ENCODE measurements at places on chromosomes 6 and 20.
A peak's percentile ranks its signal among the peaks of the same experiment; 100 is the strongest.

DNA sequence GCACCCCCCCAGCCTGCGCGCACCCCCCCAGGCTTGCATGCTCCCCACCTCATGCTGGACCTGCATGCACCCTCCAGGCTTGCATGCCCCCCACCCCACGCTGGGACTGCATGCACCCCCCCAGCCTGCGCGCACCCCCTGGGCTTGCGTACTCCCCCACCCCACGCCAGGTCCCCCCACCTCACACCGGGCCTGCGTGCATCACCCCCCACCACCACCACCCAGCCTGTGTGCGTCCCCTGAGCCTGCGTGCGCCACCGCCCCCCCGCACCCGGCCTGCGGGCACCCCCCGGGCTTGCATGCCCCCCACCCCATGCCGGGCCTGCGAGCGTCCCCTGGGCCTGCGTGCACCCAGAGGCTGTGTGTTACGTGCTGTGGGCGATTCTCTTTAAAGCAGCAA lies 61.0 kb upstream of the SLCO4A1 start:
- DNase-seq, result no peak

DNA sequence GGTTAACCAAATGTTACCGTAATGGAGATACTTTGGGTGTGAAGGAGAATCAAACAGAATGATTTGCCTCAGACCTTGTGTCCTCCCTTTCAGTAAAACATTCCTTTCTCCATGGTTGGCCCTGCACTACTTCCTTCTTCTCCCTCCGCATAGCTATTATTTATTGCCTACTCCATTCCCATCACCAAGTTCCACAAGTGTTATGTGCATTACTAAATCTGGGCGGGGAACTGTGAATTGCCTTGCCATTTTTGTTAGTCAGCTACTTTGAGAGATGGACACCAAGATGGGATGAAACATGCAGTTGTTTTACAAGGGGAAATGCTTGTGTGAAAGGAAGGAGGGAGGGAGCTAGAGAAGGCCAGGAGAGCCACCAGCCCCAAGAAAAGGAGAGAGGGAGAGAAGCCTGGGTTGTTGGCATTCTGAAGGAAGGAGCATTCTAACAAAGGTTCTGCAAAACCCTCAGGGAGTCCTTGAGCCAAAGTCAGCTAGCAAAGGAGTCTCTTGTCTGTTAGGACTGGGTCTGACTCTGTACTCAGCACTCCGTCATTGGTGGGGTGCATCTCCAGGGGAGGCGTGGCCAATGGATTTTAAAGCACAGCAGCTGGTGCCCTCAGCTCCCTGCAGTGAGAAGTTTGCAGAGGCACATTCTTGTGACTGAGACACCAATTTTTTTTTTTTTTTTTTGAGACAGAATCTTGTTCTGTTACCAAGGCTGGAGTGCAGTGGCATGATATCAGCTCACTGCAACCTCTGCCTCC lies 83.6 kb upstream of the CHD6 start:
- DNase-seq, result peak; percentile 44

GRCh38 chr20:22825546-22825945 lies 209.6 kb upstream of the SSTR4 start:
- DNase-seq, result no peak

DNA sequence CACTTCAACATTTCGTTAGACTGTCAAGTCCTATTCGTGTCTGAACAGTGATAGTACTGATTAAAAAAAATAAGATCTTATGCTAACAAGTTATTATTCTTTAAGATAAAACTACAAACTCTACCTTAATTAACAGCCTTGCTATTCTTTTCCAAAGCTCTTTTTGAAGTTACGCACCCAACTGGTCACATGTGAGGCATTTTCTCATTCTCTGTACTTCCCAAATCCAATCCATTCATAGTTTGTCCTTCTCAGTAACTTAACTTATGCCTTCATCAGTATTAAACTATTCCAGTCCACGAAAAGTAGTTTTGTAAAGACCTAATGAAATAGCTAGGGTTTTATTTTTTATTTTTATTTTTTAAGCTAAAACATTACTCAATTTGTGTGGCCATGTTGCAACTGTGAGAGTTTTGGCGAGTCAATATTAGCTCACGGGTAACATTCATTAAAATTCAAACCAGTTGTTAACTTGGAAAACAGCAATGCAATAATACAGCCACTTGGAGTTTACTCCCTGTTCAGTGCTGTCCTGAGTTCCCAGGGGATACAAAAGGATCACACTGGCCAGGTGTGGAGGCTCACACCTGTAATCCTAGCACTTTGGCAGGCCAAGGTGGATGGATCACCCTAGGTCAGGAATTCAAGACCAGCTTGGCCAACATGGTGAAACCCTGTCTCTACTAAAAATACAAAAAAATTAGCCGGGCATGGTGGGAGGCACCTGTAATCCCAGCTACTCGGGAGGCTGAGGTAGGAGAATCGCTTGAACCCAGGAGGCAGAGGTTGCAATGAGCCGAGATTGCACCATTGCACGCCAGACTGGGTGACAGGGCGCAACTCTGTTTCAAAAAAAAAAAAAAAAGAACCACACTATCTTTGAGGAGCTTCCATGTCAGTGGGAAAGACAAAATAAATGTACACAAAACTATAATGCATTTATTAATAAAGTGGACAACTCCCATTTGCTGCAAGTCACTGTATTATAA lies 27.9 kb upstream of the EEF1A1 start:
- DNase-seq, result no peak

GRCh38 chr6:33857093-33857931 lies 53.5 kb upstream of the MLN start:
- no peak for DNase-seq

DNA sequence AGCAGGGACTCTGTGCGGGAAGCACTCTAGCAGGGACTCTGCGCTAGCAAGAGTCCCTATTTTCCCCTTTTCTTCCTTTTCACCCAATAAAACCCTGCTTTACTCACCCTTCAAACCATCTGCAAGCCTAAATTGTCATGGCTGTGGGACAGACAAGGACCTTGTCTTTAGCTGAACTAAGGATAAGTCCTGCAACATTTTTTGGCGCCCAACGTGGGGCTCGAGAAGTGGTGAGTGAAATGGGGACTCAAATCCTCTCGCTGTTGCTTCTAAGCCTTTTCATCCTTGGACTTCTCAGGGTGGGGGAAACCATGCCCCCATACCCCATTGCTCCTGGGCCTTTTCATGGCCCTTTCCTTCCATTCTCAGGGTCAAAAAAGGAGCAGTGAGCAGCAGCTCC lies 46.4 kb downstream of the IMPG1 start:
- peak; percentile 25 for DNase-seq

DNA sequence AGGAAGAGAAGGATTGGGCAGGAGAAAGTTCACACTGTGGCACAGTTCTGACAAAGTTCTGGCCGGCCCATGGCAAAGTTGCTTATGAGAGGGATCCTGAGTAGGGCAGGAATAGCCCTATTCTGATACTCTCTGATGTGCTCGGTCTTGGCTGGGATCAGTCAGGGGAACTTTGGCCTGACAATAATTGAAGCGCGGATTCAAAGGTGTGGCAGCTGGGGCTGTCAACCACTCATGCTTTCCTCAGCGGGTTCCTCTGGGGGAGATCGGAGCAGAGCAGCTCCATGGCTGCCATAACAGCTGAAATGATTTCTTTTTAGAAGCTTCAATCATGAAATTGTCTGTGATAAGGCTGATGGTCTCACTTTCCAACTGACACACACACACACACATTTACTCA lies 714.1 kb downstream of the DHX35 start:
- DNase-seq, result no peak

GRCh38 chr20:49368596-49368995 lies 90.7 kb upstream of the ZNFX1 start:
- DNase-seq, result no peak

DNA sequence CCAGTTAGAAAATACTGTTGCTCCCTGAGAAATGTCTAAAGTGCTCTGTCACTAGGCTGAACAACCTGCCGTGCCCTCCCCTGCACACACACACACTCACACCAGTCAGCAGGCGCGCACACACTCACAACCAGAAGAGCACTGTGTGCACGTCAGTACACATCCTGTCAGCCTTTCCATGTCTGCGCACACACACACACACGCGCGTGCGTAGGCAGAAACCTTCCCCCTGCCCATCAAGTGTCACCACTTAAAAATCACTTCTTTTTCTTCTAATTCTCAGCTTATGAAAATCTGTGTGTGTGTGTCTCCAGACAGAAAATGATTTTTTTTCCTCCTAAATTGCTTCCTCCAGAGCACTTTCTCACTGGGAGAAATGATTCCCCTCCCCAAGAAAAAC lies 100.3 kb downstream of the EDN3 start:
- no peak for DNase-seq

DNA sequence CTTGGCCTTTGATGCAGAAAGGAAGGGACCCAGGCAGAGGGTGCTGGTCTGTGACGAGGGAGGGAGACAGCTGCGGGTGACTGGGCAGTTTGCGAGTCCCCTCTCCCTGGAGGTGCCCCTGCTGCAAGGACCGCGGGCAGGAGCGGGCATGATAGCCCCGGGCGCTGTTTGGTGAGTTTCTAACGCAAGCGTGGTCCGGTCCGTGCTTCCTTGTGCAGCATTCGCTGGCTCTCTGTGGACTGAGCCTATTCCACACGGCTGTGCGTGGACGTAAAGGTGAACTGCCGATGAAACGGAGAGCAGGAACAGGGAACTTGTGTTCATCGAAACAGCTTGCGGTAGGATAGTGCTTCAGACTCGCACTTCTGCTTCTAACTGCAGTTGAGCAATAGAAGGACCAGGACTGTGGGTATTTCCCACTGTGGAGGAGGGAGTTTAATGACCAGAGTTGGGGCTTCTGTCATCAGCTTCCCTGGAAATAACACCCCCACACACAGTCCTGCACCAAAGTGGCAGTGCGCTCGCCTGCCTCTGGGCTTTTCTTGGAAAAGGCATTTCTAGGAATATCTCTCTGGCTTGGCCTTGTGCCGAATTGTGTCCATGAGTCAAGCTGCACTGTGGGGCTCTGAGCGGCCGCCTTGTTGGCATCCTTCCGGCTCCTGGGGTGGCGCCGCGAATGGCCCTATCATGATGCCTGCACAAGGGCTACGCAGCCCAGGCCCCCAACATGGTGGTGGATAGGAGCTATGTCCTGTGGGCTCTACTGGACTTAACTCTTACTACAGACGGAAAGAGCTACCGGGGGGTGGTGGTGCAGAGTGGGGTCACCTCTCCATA lies 48.9 kb downstream of the DUSP22 start:
- no peak for DNase-seq
